Breast epithelium (tissue), 4 donors: ENCODE measurements at places on chromosomes 5 and 9. TPM values are rescaled to one million over a fixed set of nuclear protein-coding genes. Genes with fewer than 3 reads are reported as not detected.
A peak's percentile ranks its signal among the peaks of the same experiment; 100 is the strongest.

STARD4 gene
- total RNA-seq = 5.6 TPM

OR13F1 gene
- total RNA-seq = not detected

FOXD4L5 gene
- total RNA-seq = not detected

CCL21 gene
- total RNA-seq = 84.9 TPM

PRXL2C gene
- total RNA-seq = 16.1 TPM

DNA sequence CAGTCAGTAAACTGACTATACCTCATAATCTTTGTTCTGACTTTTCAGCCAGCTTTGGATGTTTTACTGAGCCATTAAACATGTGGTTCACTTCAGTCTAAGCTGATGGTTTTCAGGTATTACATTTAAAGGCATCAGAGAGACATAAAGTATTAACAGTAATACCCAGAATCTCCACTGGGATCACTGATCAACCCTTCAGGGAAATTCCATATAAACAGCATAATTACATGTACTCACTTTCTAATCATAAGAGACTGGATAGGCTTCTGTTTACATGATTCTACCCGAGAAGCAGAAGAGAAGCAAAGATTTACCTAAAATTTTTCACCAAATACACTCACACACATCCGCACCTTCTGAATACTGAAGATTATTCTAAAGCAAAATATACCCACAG is 186.7 kb upstream of the FREM1 start:
- no peak overlapping the region for H3K4me3 ChIP-seq
- H3K27me3 ChIP-seq = no peaks in the 10 kb centered on the region
- H3K36me3 ChIP-seq = no peaks in the 10 kb centered on the region
- no peak overlapping the region for H3K27ac ChIP-seq
- H3K4me1 ChIP-seq = no peaks in the 10 kb centered on the region

DNA sequence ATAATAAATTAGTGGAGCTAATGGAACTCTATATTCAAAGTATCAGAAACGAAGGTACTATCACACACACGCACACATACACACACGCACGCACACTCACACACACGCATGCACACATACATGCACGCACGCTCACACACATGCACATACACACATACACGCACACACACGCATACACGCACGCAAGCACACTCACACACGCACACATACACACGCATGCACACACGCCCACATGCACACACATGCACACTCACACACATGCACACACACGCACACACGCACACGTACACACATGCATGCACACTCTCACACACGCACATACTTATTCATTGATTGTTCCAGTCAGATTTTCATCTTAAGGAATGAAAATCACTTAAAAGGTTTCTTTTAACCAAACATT is 69.8 kb upstream of the ICE1 start:
- H3K4me3 ChIP-seq = no peak overlapping the region
- no peaks in the 10 kb centered on the region for H3K4me1 ChIP-seq
- H3K27me3 ChIP-seq = no peaks in the 10 kb centered on the region
- H3K36me3 ChIP-seq = no peaks in the 10 kb centered on the region

GRCh38 chr9:19470567-19470966 is 61.8 kb downstream of the ACER2 start:
- H3K36me3 ChIP-seq = no peaks in the 10 kb centered on the region
- H3K4me3 ChIP-seq = no peak overlapping the region
- no peak for DNase-seq
- no peaks in the 10 kb centered on the region for H3K4me1 ChIP-seq
- no peak overlapping the region for H3K27ac ChIP-seq

DNA sequence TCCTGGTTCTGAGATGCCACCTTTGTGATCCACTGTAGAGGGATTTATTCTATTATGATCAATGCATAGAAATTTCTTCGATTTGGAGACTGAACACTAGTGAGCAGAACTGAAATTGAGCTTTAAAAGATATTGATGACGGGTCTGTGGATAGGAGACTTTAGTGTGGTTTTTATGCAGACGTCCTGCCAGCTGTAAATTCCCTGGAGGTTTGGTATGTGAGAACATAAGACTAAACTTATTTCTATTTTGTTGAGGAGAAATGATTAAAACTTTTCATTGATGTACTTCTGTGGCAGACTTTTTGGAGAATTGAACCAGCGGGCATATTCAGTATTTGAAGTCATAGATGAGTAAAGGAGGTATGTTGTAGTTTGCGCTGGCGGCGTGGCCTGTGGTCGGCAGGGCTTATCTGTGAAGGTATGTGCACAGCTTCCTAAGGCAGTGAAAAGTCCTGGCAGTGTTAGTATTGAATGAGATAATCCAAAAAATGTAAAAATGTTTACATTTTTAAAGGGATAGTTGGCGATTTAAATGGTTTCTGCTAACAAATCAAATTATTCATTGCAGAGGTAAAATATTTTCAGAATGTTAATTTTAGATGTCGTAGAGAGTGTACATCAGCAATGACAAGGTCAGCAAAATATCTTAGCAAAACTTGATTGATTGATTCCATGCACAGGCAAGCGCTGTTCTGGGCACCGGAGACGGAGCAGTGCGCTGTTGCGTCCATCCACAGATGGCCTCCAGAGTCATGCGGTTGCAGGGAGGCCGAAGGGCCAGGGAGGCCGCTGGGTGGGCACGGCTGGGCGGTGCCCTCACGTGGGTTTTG is 20.4 kb downstream of the TENT4A start:
- no peaks in the 10 kb centered on the region for H3K36me3 ChIP-seq
- peaks cover 3% of the 10 kb centered on the region for H3K4me1 ChIP-seq
- H3K27me3 ChIP-seq = no peaks in the 10 kb centered on the region
- H3K27ac ChIP-seq = peak overlapping the region; percentile 42
- H3K4me3 ChIP-seq = peak overlapping the region; percentile 1
- DNase-seq = no peak

- H3K27ac ChIP-seq = no peak overlapping the region
- no peaks in the 10 kb centered on the region for H3K4me1 ChIP-seq
- DNase-seq = no peak
- H3K36me3 ChIP-seq = no peaks in the 10 kb centered on the region
- no peak overlapping the region for H3K4me3 ChIP-seq
These were observed 50.4 kb downstream of the HTR1A start for GRCh38 chr5:63911871-63912270.

- no peaks in the 10 kb centered on the region for H3K27me3 ChIP-seq
- no peak for DNase-seq
- no peak overlapping the region for H3K4me3 ChIP-seq
- no peaks in the 10 kb centered on the region for H3K36me3 ChIP-seq
- no peaks in the 10 kb centered on the region for H3K4me1 ChIP-seq
- H3K27ac ChIP-seq = peak overlapping the region; percentile 70
These were observed 169.4 kb downstream of the MAPKAP1 start for GRCh38 chr9:125537442-125538091.

DNA sequence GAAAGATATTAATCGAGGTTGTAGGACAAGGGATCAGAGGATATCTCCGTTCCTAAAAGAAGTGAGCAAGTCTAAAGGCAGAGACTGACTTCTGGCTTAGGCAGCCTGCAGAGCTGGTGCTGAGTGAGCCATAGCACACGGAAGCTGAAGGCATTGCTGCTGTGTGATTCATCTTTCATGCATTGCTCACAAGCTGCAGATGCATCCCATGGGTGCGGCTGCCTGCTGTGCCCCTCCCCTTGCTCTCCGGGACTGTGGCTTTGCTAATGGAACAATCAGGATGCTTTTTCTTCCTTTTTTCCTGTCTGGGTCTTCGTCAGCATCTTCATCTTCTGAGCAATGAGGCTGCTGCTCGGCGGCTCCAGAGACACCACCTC is 341.4 kb downstream of the DIRAS2 start:
- H3K4me3 ChIP-seq = no peak overlapping the region
- DNase-seq = no peak
- H3K4me1 ChIP-seq = no peaks in the 10 kb centered on the region
- no peaks in the 10 kb centered on the region for H3K27me3 ChIP-seq
- no peaks in the 10 kb centered on the region for H3K36me3 ChIP-seq

- no peak overlapping the region for H3K27ac ChIP-seq
- no peaks in the 10 kb centered on the region for H3K27me3 ChIP-seq
- no peak for DNase-seq
- H3K4me1 ChIP-seq = no peaks in the 10 kb centered on the region
- H3K4me3 ChIP-seq = no peak overlapping the region
- no peaks in the 10 kb centered on the region for H3K36me3 ChIP-seq
These were observed 242.5 kb downstream of the TRIM32 start for GRCh38 chr9:116929621-116930020.

DNA sequence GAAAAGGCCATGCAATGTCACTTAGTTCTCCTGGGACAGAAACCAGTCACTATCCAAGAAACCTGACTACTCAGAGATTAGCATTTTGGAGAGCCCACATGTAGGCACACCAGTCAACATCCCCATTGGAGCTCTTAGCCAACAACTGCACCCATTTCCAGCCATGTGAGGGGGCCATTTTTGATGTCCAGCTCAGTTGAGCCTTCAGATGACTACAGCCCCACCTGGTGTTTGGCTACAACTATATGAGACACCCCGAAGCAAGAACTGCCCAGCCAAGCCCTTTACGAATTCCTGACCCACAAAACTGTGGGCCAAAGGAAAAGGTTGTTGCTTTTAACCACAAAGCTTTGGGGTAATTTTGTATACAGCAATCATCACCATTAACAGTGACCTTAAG is 300.1 kb downstream of the ASTN2 start:
- no peaks in the 10 kb centered on the region for H3K27me3 ChIP-seq
- no peak overlapping the region for H3K4me3 ChIP-seq
- no peak for DNase-seq
- H3K4me1 ChIP-seq = no peaks in the 10 kb centered on the region
- no peak overlapping the region for H3K27ac ChIP-seq

- no peaks in the 10 kb centered on the region for H3K4me1 ChIP-seq
- H3K27ac ChIP-seq = no peak overlapping the region
- H3K27me3 ChIP-seq = no peaks in the 10 kb centered on the region
- DNase-seq = no peak
These were observed 488.0 kb upstream of the CTNND2 start for GRCh38 chr5:12392246-12392645.

DNA sequence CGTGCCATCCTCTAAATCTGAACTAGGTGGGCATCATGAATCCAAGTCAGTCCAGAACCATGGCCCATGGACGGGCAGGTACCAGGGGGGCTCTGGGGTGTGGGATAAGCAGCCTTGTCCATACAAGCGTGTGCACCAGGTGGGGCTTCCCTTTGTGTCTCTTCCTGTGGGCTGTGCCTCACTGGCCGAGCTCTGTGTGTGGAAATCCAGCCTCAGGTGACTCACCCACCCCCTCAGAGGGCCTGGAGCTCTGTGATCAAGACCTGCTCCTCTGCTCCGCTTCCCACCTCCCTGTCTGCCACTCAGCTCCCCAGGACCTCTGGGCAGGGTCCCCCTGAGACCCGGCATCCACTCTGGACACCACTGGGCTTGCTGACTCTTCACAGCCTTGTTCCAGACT is 33.0 kb downstream of the GADD45G start:
- no peak overlapping the region for H3K4me3 ChIP-seq
- H3K27ac ChIP-seq = no peak overlapping the region
- no peak for DNase-seq
- H3K27me3 ChIP-seq = no peaks in the 10 kb centered on the region

DNA sequence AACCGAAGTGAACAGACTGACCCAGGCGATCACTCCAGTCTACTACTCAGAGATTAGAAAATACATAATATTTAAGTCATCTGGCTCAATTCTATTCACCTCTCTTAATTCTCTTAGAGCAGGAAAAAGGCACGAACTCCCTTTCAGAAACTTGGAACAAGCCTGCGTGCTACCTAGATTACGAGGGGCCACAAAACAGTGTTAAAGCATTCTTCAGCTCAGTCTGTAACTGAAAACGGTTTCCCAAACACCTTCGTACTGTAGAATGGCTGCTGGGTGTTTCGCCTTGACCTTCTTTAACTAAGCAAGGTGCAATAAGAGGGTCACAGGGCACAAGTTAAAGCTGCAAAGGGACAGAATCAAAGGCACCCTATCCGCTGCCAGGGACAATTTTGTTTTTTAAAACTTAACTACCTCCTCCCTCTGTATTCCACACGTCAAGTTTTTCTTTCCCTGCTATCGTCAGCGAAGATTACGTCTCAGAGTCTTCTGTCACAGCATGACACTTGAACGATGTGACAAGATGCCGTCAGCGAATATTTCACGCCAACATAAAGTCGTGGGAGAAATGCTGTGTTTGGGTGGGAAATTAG is 687 bp downstream of the LYSMD3 start:
- DNase-seq = no peak
- peak overlapping the region; percentile 94 for H3K4me3 ChIP-seq
- no peaks in the 10 kb centered on the region for H3K4me1 ChIP-seq
- H3K27me3 ChIP-seq = no peaks in the 10 kb centered on the region

GRCh38 chr5:172869691-172870090 is 35.6 kb downstream of the ERGIC1 start:
- H3K27ac ChIP-seq = peak overlapping the region; percentile 88
- H3K4me3 ChIP-seq = no peak overlapping the region
- peaks cover 3% of the 10 kb centered on the region for H3K4me1 ChIP-seq
- no peaks in the 10 kb centered on the region for H3K36me3 ChIP-seq

- H3K27ac ChIP-seq = no peak overlapping the region
- H3K4me3 ChIP-seq = no peak overlapping the region
- H3K27me3 ChIP-seq = no peaks in the 10 kb centered on the region
- DNase-seq = no peak
- no peaks in the 10 kb centered on the region for H3K36me3 ChIP-seq
These were observed 24.0 kb upstream of the TCF7 start for GRCh38 chr5:134090522-134090921.

DNA sequence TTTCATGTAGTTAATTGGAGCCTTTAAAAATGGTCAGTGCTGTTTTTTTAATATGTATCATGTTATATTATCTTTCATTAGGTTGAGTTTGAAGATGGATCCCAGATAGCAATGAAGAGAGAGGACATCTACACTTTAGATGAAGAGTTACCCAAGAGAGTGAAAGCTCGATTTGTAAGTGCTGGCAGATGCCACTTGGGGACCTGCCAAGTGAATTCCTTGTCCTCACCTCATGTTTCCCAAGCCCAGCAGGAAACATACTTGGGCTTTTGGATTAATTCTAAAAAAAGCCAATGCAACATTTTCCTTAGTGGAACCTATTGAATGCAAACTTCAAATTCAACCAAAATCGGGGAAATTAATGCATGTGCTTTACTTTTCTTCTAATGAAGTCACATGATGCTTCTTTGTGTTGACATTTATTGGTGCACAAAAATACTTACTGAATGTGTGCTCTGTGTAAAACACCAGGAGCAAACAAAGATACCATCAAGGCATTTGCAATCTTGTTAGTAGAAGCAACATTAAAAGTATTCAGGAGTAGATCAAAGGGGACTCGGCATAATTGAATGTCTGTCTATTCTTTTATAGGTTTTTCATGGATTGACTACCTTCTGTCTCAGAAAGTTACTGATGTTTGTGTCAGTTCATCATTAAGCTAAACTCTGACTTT is 412.1 kb downstream of the KDM4C start:
- H3K27ac ChIP-seq = no peak overlapping the region
- no peak for DNase-seq
- no peaks in the 10 kb centered on the region for H3K36me3 ChIP-seq
- H3K4me1 ChIP-seq = no peaks in the 10 kb centered on the region
